Foreskin melanocyte (primary cell): ENCODE measurements at places on chromosomes 6 and 20.

DNA sequence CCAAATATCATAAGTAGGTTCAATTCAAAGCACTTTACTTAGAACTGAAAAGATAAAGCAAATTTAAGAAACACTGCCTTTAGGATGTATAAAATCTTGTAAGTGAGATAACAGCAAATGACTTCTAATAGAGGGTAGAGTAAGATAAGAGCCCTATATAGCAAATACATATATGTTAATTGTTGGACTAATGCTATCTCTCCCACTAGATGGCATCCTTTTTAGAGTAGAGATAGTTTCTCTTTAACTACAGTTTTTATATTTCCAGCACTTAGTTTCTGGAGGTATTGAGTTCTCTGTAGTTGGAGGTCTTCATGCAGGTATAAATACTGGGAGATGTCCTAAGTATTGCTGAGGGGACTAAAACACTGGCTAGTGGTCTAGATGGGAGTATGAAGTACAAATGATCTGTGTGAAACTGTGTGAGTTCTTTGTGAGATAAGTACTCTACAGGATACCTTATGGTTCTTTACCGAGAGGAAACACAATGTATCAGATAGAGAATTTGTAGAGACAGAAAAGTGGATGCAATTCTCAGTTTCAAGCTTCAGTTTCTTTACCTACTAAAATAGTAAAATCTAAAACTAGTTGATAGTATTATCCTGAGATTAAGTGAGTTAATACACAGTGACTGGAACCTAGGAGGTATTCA, 399.3 kb downstream of the KHDRBS2 start:
- no peak for DNase-seq

- no peak for DNase-seq
Measured at GRCh38 chr6:112786801-112787200, 439.7 kb downstream of the RFPL4B start.

GRCh38 chr6:160678744-160679401, 14.8 kb upstream of the LPA start:
- DNase-seq: no peak

- no peak for DNase-seq
Measured at GRCh38 chr20:38665506-38666285, 58.6 kb upstream of the SLC32A1 start.

DNA sequence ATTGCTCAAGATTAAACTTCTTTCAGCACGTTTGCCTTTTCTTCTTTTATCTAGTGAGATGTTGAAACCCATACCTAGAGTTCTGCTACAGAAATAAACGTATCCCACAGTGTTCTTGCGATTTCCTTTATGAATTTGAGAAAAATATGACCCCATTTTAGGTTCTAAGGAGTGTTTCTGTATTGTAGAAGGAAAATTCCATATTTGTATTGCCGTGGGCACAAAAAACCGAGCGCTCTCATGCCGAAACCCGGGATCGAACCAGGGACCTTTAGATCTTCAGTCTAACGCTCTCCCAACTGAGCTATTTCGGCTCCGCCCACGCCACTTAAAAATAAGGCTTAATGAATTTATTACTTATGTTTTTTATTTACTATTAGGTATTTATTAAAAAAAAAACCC, 23.7 kb downstream of the ZNF311 start:
- peak; percentile 57 for DNase-seq

GRCh38 chr6:7703148-7703680, 22.7 kb upstream of the BMP6 start:
- DNase-seq: no peak

DNA sequence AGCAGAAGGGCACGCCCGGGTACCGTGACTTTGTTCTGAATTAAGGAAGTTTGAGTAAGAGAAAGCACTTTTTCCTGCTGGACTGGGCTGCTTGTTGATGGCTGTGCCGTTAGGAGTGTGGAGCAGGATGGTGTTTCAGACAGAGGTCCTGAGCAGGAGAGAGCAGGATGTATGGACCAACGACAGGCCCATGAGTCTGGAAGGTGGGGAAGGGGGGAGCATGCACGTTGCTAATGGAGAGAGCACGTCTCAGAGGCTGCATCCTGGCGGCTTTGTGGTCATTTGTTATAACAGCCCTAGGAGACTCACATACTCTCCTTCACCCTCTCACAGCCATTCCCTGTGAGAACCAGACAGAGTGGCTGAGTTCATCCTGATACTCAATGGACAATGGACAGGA, 56.8 kb downstream of the PHACTR3 start:
- no peak for DNase-seq

- no peak for DNase-seq
Measured at GRCh38 chr6:100808638-100809275, 72.4 kb downstream of the ASCC3 start.
